Jurkat, Clone E6-1 (cell line): ENCODE measurements at places on chromosomes 16 and 17.

DNA sequence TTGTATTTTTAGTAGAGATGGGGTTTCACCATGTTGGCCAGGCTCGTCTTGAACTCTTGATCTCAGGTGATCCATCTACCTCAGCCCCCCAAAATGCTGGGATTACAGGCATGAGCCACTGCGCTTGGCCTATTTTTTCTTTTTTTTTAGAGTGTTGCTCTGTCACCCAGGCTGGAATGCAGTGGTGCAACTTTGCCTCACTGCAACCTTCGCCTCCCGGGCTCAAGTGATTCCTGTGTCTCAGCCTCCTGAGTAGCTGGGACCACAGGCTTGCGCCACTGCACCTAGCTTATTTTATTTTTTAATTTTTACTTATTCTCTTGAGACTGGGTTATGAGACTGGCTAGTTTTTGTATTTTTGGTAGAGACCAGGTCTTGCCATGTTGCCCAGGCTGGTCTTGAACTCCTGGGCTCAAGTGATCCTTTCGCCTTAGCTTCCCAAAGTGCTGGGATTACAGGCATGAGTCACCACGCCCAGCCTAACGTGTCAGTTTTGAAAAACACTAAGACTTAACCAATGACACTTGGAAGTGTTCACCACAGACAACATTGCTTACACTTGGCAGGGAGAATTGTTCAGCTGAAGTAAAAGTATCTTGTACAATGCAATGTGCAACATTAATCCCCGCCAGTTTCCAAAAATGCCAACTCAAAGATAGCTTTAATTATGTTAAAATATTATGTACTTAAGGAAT, 26.9 kb downstream of the ATAD5 start:
- no peak for DNase-seq

DNA sequence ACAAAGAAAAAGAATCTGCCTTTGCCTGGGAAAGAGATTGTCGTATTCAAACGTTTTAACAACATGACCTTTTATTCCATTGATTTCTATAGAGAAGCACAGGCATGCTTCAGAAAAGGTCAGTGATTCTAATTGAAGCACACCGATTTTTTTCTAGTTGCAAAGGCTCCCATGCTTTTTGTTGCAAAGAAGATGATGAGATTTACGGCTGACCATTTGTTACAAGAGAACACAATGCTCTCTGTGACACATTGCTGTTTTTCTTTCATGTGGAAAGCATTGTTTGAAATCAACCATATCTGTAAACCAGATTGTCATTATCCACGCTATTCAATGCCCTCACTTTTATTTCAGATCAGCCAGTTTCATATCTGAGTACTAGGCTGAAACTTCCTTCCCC, 99.8 kb downstream of the NLK start:
- no peak for DNase-seq

GRCh38 chr17:76233588-76234353, 6.5 kb downstream of the RNF157 start:
- no peak for DNase-seq

- DNase-seq = no peak
Measured at GRCh38 chr16:89337965-89338364, 120.5 kb downstream of the ZNF778 start.

DNA sequence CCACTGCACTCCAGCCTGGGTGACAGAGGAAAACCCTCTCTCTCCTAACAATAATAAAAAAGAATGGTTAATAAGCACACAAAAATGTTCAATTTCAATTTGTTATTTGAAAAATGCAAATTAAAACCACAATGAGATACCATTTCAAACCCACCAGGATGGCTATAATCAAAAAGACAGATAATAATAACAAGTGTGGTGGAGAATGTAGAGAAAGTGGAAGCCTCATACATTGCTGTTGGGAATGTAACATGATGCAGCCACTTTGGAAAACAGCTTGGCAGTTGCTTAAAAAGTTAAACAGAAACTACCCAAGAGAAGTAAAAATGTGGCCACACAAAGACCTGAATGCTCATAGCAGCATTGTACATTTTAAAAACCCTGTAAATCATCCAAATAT, 51.8 kb upstream of the MAP3K14 start:
- DNase-seq = no peak

DNA sequence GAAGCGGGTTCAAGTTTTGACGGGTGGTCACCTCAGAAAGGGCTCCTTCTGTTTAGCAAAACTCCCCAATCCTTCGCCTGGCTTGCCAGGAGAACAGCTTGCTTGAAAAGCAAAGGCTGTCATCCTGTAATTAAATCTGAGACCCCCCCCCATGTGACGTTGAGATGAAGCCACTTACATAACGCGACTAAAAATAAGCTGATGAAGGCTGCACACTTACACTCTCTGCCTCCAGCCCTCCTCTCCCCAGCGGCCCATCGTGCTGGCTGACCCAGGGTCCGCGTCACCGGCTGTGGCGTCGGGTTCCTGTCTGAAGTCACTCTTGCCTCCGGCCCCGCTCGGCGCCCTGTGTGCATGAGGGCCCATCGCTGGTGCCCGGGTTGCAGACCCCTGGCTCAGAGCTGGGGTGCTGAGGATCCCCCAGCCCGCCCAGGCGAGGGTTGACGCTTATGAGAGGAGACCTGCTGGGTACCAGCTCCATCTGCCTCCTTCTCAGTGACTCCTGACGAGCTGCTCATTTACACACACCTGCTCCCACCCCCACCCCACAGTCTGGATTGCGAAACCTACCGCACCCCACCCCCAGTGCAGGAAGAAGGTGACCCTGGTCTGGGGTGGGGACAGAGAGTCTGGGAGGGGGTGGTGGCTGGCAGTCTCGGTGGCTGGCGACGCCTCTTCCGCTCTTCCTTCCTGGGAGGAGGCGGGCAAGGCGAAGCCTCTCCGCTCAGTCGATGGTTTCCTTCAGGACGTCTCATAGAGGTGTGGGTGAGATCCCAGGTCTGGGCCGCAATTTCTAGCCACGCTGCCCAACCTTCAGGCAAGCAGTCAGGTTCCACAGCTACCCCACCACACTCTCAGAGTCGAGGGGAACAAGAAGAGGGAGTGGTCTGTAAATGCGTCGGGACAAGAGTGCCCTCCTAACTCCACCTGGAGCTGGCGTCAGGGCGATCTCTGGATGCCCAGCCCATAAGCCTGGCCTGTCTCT, 3.1 kb upstream of the BAIAP2 start:
- no peak for DNase-seq

DNA sequence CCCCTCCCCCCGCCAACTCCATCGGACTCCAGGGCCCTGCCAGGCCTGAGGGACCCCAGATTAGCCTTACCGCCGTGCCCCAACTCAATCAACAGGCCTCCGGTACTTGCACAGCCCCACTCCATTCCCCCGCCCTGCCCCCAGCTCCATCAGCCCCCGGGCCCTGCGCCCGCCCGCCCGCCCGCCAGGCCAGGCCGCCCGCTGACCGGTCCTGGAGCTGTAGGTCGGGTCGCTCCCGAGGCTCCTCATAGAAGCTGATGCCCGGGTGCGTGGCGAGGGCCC, 308 bp downstream of the GTF3C1 start:
- DNase-seq = no peak

DNA sequence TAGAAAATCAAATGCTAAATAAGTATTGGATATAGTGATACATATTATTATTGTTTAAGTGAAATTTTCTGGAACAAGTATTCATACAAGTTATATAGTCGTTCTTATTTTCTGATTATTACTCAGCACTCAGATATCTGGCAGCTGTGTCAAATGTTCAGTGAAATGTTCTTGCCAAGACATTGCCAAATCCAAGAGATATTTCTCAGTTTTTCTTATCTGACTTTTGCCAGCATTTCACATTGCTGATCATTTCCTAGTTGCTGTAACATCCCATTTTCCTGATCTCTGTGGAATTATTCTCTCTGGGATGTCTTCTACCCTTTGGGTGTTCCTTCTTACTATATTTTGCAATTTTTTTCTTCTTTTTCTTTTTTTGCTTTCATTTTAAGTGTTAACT, 262.3 kb downstream of the KIF2B start:
- DNase-seq = no peak

DNA sequence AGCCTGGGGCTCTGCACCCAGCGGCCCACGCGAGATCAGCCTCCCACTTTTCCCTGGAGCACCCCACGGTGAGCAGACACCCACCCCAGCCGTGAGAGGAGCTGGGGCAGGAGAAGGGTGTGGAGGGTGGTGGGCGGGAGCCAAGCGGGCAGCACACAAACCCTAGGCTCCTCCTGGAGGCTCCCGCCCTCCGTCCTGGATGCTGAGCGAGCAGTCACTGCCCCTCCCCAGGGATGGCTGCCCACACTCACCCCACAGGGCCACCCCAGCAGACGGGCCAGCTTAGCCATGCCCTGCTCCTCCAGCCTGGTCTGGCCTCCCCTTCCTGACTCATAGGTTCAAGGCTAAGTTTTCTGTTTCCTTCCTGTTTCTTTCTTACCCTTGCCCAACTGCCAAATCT, 15.7 kb upstream of the ABCC3 start:
- DNase-seq = no peak

GRCh38 chr17:2982854-2983253, 80.6 kb downstream of the OR1D5 start:
- DNase-seq = no peak

- DNase-seq = no peak
Measured at GRCh38 chr17:64340557-64340956, 50.1 kb downstream of the PECAM1 start.

GRCh38 chr16:69120096-69120664, 12.2 kb downstream of the CHTF8 start:
- no peak for DNase-seq

GRCh38 chr17:29331708-29332085, 37.7 kb upstream of the NUFIP2 start:
- DNase-seq = no peak

GRCh38 chr17:13544292-13544691, 57.4 kb downstream of the HS3ST3A1 start:
- no peak for DNase-seq

- no peak for DNase-seq
Measured at GRCh38 chr17:13583996-13584700, 17.6 kb downstream of the HS3ST3A1 start.

DNA sequence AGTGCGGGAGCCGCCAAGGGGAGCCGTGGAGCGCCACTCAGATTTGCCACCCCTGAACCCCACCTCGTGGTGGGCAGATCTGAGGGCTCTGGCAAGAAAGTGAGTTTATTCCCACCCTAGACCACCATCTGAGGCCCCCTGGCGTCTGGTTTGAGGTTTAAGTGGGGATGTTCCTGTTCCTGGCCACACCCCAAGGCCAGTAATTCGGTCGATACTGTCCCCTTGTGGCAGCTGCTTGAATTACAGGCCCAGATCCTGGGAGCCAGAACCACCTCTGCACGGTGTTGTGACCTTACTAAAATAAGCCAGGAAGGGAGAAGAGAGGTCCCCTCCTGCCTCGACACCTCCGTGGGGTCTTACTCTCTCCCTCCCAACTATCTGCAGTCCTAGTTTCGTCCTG, 3.3 kb upstream of the LAT start:
- DNase-seq = peak; percentile 30

GRCh38 chr17:32854832-32855389, 22.0 kb downstream of the MYO1D start:
- DNase-seq = no peak

DNA sequence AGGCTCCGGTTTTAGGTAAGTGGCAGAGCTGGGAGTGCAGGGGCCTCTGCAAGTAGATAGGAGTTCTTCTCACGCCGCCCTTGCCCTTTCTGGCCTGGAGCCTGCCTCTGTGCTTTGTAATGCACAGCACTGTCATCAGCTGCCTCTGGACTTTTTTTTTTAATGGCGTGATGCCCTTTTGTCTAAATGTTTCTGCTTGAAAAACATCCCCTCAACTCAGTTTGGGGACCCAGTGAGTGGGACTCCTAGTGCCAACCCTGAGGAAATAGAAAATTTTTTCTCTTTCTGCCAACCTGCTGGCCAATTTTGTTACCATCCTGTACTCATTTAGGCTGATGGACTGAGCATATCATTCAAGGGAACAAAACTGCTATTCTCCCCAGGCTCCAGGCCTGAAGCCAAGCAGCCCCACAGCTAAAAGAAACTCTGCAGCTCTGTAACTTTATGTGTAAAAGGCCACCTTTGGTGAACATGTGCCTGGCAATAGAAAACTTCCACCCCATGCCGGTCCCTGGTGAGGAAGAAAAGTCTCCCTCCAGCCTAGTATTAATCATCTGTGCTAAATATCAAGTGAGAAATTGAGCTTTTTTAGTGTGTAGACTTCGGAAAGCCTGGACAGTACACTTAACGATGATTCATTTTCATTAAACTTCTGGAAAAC, 22.5 kb downstream of the SLC6A2 start:
- DNase-seq = no peak

DNA sequence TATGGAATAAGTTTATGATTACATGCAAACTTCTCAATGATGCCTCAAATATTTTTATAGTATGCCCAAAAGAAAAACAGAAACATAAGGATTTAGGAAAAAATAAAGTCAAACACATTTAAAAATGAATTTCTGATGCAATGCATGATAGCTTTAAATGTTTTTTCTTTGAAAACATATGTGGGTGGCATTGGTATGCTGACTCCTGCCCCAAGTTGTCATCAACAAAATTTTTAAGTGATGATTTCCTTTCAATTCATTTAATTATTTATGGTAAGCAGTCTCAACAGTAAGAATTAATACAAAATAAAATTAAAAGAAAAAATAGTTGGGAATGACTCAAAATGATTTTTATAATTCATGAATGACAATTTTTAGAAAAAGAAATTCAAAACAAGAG, 104.9 kb downstream of the CEP112 start:
- DNase-seq = no peak

GRCh38 chr16:21986692-21987246, 14.1 kb downstream of the PDZD9 start:
- DNase-seq = no peak

- DNase-seq = no peak
Measured at GRCh38 chr17:14557480-14557879, 256.6 kb downstream of the HS3ST3B1 start.

DNA sequence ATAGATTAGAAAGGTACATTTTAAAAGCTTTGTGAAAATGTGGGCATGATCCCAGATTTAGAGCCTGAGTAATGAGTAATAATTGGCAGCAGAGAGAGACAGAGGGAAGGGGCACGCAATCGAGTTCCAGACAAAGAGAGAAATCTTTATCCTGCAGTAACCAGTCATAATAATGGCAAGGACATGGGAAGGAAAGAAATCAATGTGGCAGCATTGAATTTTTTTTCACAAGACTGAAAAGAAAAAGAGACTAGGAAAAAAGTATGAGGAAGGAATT, 790.8 kb upstream of the SOX9 start:
- no peak for DNase-seq

GRCh38 chr17:36717088-36717487, 115.7 kb downstream of the MRM1 start:
- DNase-seq = no peak
